LNCaP clone FGC (cell line): ENCODE measurements at places on chromosomes 4 and X.

DNA sequence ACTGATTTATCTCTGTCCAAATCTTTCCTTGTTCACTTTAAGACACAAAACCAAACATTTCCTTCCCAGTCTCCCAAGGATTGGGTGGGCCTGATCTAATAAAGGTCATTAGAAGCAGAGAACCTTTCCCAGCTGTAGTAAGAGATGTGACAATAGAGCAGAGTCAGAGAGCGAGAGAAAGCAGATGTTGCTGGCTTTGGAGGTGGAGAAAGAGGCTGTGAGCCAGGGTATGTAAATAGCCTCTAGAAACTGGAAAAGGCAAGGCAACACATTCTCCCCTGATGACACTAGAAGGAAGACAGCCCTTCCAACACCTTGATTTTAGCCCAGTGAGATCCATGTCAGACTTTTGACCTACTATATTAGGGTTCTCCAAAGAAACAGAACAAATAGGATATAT lies 337.5 kb upstream of the CASK start:
- no peak for DNase-seq

DNA sequence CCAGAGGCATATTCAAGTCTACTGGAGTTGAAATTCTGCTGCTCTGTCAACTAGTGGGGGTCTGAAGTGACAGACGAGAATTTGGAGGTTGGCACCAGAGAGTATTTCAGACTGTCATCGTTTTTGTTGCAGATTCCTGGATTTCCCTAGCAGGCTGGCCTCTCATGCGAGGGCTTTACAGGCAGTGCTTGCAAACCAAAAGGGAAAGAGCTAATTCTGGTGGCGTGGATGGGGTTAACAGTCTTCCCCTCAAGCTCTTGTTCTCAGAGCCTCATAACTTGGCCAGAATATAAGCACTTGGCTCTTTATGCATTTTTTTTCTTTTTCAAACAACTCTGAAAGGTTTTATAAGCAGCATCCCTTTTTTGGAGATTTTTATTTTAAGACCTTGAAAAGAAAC lies at the start of gene SPARCL1:
Gene SPARCL1 (minus strand): TSS at position 190 of the 400 bp plus-strand sequence. CDS start 29,802 bp downstream, outside the sequence.
- DNase-seq: no peak

DNA sequence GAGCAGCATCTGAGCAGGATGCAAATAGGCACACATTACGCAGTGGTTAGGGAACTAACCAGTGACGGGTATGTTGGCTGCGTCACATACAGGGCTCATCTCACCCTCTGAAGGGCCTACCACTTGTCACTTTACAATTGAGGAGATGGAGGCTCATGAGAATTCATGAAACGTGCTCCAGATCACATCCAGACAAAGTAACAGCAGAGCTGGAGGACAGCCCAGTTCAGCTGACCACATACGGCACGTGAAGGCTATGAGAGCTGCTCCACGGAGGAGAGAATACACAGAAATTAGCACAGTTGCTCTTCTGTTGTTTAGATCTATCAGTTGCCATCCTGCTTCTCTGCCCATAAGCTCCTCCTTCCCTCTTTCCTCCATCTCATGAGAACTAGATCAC lies 78.4 kb downstream of the FAM9B start:
- no peak for DNase-seq

DNA sequence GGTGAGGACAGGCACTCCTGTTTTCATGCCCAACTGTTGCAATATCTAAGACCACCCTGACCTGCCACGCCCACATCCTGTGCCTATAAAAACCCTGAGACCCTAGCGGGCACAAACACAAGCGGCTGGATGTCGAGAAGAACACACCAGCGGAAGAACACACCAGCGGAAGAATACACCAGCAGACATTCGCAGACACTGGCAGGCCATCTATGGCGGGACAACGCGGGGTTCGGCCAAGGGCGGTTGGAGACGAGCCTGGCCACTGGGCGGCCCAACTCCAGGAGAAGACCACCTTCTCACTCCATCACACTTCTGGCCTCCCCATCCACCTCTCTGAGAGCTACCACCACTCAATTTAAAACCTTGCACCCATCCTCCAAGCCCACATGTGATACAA lies 361.4 kb downstream of the FAT4 start:
- no peak for DNase-seq

- DNase-seq: no peak
These were observed 616.4 kb upstream of the NDST4 start for GRCh38 chr4:115729739-115730266.

GRCh38 chr4:7967501-7968261 lies 28.0 kb upstream of the AFAP1 start:
- no peak for DNase-seq

DNA sequence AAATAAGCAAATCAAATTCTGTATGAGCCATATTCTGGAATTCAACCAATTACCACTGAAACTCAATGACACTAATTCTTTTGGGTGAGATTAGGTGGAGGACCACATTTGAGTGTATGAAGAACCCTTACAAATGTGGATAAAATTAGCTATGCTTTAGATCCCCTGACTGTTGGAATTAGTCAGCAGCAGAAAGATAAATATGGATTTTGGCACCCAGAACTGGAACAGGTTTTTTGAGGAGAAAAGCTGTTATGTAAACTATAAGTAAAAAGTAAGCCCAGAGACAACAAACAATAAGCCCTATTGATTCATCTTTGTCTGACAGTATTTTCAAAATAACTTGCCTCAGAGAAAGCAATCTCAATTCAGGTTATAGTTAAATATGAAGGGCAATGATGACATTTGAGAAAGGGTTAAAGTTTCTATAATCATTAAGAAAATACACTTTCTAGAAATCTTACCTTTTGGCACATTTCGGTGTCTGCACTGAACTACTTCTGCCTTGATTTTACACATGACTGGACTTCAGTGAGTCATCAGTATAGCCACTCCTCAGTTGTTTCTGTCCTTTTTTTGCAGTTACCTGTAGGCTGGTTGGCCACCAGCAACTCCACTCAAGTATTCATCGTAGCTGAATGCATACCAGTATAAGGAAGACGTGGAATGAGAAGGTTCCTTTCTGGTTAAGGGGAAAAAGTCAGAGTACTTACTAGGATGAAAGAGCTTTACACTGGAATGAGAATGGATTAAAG lies 80.0 kb downstream of the KCTD8 start:
- DNase-seq: no peak

DNA sequence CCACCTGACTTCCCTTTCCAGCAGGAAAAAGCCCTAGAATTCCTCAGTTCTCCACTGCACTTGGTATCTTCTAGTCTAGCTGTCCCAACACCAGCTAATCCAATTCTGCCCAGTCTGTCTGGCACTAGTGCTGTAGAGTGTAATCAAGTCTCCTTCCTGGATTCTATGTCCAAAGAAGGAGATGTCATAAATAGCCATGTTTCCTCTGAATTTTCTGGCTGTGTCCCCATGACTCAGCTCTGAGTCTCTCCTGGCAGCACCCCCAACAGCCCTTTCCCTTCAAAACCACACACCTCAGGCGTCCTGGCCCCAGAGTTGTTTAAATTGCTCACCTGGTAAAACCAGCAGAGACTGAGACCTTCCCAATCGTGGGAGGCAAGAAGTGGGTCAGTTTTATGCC lies 197.2 kb downstream of the GRXCR1 start:
- DNase-seq: no peak

DNA sequence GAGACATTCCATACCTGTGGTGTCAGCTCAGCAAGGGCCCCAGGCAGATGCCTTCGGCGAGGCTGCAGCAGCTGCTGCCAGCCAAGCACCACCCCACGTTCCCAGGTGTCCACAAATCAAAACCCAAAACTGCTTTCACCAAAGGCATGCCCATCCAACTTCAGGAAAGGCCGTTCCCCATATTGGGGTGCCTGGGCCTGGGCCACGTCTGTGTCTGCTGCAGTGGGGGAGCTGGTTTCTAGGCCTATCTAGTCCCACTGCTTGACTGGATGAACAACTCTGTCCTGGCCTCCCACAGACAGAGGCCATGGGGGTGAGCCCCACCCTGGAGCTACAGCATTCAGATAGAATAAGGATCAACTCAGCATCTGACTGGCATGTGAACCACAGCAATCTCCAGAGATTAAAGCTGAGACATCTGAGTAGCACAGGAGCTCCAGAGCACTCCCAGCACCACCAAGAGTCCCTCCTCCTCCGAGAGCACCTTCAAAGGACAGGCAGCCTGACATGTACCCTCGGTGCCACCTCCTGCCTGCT lies 37.0 kb downstream of the NAT8L start:
- no peak for DNase-seq

- no peak for DNase-seq
These were observed 124.9 kb downstream of the STOX2 start for GRCh38 chr4:184030036-184030435.

GRCh38 chrX:626745-627509 lies 3.7 kb upstream of the SHOX start:
- no peak for DNase-seq

DNA sequence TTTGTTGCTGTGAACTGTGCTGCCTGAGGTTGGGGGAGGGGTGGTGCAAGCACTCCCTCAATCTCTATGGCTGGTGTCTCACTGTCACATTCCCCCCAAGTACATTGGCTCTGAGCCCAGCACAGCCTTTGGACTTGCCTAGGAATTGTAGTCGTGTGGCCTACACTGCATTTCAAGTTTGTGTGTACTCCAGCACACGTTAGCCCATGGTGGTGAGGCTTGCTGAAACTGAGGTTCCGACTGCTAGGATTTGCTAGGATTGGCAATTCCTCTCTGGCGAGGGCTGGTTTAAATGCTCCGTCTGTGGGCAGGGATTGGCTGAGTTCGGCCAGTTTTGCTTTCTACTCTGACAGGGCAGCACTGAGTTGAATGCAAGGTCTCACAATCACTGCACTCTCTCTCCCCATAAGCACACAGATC lies 121.7 kb upstream of the CXXC4 start:
- no peak for DNase-seq

- peak; percentile 7 for DNase-seq
These were observed 92.3 kb upstream of the SHOX start for GRCh38 chrX:538311-538710.

DNA sequence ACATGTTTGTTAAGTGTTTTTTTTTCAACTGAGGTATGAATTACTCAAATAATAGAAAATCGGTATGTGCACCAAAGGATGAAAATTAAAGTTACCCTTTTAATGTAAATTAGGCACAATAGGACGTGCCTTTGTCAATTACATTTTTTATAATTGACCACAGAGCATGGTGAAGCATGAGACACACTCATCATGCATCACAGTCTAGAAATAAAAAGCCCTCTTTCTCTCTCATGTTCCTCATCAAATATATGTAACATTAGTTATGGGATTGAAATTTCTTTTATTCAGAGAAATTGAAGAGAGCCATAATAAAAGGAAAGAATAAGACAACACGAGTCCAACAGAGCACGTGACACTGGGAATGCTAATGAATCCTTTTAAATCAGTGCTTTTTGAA lies 3.5 kb downstream of the GNRHR start:
- DNase-seq: no peak

DNA sequence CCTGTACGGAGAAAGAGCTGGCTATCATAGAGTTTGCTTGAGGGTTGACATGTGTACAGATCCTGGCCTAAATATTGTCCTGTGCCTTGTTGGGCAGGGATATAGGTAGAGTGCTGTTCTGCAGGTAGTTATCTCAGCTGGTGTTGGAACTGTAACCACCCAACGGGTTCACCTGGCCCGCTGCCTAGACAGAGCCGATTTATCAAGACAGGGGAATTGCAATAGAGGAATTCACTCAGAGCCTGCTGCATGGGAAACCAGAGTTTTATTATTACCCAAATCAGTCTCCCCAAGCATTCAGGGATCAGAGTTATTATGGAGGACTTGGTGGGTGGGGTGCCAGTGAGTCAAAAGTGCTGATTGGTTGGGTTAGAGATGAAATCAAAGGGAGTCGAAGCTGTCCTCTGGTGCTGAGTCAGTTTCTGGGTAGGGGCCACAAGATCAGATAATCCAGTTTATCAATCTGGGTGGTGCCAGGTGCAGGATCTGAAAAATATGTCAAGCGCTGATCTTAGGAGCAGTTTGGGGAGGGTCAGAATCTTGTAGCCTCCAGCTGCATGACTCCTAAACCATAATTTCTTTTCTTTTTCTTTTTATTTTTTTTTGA lies 42.5 kb upstream of the XIAP start:
- no peak for DNase-seq

- DNase-seq: no peak
These were observed 266.6 kb downstream of the NKX6-1 start for GRCh38 chr4:84232309-84233095.

- no peak for DNase-seq
These were observed 120.4 kb downstream of the ARSF start for GRCh38 chrX:3161681-3162080.

GRCh38 chrX:53526999-53527398 lies 92.8 kb upstream of the HSD17B10 start:
- DNase-seq: no peak

DNA sequence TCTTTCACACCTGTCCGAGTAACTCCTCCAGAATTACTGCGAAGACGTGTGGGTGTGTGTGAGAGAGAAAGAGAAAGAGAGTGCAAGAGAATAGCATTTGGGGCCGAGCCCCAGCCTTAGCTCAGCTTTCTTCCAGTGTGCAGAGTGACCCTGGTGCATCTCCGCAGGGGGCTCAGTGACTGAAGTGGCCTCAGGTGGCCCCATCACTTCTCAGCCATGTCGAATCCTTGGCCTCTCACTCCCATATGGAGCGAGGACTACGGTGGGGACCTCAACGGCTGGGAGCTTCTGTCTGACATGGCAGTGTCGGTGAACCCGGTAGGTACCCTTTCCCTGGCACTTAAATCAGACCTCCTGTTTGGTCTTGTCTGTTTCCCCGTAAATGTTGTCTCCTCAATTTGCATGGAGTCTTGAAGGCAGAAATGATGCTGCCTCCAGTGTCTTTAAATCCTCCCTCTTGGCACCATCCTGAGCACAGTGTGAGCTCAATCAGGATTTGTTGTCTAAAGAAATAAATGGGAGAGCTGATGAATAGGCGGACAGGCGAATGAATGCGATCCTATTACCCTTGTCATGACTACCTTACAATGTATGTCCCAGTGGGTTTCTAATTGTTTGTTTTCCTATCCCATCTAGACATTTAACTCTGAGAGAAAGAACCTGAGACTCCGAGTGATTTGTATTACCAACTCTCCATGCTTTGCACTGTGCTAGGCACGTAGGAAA lies 305.9 kb downstream of the AFF2 start:
- DNase-seq: no peak

GRCh38 chr4:177237291-177237690 lies 72.4 kb upstream of the NEIL3 start:
- DNase-seq: no peak

- DNase-seq: no peak
These were observed 34.9 kb upstream of the ANXA10 start for GRCh38 chr4:168057412-168057811.

DNA sequence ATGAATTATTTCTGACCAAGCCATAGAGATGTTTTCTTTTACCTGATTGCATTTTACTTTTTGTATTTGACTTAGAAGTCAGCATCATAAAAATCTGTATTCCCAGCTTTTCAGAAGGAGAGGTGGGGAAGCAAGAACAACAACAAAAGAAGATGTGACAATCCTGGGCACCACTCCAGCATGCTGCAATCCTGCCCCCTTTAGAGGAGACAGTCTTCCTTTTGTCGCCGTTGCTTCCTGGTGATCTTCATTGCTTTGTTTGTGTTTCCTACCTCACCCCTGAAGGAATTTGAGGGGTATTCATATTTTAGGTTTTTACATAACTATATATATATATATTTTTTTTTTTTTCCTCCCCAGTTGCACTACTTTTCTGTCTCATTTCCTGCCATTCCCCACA lies 3.7 kb downstream of the QRFPR start:
- DNase-seq: no peak

GRCh38 chr4:32268863-32269262 lies 1548.7 kb downstream of the PCDH7 start:
- DNase-seq: no peak
